MV-4-11 (cell line): ENCODE measurements at places on chromosomes 6 and 20.

- no peak for DNase-seq
Measured at GRCh38 chr6:157774153-157775135, 48.6 kb upstream of the SNX9 start.

DNA sequence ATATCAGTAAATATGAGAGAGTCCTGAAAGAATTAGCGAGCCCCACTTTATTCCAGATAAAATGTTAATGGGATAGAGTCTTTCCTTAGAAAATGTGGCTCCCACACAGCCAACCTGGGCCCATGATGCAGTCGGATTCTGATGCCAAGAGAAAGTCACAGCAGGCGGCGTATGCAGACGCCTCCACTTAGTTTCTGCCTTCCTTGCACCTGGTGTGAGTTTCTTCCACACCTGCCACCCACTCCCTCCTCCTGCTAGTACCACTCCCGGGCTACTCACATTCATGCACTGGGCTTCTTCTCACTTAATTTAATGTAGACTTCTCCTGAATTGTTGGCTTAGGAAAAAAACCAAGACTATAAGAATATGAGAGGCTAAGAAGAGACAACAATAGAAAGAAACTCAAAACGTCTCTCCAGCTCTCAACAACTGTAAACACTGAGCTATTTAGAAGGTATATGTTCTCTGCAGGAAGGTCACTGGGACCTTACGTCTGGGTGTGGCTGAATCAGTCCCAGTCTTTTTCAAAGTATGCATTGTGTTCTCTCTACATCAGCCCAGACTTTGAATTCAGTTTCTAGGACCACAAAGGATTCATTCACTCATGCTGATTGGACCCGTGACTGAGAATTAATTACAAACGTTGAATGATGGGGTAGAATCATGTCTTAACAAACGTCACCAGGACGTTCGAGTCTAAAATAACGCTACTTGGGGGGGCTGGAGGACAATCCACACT, 70.4 kb downstream of the GCNT2 start:
- no peak for DNase-seq

DNA sequence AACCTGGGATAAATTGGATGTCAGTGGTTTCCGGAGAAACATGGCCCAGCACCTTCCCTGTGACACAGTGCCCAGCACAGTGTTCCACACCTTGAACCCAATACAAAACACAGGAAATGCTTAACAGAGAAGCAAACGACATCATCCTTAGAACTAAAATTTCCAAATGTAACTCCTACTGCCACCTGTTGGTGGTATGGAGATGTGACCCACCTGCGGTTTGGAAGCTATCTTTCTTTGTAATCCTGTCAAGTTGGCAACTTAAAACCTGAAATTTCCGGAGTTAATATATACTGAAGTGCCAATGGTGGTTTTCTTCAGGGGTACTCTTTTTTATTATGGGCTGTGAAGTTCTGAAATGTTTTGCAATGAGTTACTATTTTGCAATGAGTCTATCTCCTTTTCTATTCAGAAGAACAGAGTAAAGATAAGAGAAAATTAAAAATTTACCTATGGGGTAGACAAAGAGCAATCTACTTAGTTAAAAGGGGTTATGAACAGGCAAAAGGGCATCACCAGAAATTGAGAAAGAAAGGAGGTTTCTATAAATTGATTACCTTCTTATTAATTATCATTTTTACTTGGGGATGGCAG, 658.8 kb downstream of the PTPRT start:
- peak; percentile 66 for DNase-seq

- no peak for DNase-seq
Measured at GRCh38 chr20:49091104-49091503, 45.0 kb downstream of the CSE1L start.

GRCh38 chr6:158849899-158850806, 31.0 kb upstream of the EZR start:
- DNase-seq, result peak; percentile 77

GRCh38 chr6:78864957-78865356, 2.4 kb upstream of the IRAK1BP1 start:
- DNase-seq, result no peak

DNA sequence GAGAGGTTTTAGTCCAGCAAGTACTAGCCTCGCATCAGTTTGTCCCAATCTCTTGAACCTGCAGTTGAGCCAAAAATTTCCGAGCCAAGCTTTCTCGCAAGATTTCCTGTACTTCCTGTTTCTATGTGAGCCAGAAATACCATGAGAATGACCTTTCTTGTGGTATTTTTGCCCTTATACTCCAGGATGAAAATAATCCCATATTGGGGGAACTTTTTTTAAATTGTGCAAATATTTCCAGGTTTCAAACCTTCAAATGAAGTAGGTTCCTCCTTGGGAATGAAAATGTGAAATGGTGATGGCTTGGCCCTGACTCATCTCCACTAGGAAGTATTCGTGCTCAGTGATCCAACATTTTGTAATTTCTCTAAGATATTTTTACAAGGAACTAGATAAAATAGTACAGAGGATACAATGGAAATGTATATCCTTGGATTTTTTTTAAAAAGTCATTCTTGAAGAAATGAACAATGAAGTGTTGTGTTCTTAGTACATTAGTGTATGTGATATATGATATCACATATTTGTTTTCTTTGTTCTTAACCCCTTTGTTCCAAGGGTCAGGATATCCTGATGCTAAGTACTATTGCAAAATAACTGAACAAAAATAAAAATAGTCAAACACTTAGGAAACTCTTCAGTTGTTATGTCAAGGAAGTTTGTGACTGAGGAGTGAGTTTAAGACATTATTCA, 184.0 kb downstream of the PDE7B start:
- peak; percentile 61 for DNase-seq

DNA sequence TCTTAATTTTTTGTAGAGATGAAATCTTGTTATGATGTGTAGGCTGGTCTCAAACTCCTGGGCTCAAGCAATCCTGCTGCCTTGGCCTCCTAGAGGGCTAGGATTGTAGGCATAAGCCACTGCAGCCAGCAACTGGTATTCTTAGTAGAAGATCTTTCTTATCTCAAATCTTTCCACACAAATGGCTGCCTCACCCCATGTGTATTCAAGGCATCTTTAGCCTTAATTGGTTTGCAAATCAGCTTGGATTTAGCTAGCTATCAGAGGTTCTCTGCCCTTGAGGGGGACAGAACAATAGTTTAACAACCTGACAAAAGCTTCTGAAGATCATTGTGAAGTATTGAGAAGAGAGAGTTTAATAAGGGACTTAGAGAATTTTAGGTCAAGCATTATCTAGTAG, 17.9 kb upstream of the ABRACL start:
- DNase-seq, result no peak

DNA sequence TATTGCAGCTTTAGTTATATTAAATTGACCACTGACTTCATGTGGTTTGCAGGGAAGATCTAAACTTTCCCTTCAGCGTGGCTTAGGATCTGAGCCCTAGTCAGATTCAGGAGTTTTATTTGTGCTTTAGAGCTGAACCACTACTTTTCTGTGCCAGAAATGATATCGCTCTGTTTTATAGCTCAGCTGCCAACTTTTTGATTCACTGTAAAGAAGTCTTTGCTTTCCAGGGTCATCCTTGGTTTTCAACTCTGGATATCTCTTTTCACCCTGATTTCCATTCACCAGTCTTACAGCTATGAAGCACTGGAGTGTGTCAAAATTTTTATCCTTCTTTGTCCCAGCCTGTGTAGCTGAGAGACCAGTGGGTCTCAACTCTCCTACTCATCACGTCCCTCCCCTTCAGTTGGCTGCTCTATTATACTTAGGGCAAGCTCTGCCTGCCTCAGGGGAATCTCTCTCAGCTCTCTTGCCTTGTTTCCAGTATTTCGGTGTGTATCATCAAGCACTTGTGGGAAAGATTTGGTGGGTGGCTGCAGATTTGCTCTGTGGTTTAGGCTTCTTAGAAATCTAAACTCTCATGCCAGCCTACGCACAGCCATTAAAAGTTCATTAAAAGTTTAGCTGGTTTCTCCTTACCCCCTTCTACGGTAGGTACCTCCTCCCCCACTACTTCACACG, 425.5 kb downstream of the TENT5A start:
- no peak for DNase-seq
